ENCODE measurements at places on chromosomes 5 and 9. TPM values are rescaled to one million over a fixed set of nuclear protein-coding genes. Genes with fewer than 3 reads are reported as not detected.

DNA sequence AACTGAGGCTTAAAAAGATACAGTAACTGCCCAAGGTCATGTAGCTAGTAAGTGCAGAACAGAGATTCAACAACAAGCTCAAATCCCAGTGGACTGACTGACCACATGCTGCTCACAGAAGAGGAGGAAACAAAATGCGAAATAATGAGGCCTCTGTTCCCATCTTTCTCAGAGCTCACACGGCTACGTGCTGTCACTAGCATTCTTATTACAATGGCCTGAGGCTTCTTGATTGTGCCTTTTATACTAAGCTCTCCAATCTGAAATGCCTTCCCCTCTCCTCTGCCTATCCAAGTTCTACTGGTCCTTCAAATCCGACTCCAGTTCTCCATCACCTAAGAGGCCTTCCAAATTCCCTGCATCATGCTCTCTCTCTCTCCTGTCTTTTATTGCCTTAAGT is 26.0 kb downstream of the SGTB start:
- H3K27ac ChIP-seq = no peak overlapping the region
- peaks cover 61% of the 10 kb centered on the region for H3K36me3 ChIP-seq
- H3K27me3 ChIP-seq = no peaks in the 10 kb centered on the region
- no peak overlapping the region for H3K4me3 ChIP-seq
- H3K4me1 ChIP-seq = no peaks in the 10 kb centered on the region
- no peak for DNase-seq

DNA sequence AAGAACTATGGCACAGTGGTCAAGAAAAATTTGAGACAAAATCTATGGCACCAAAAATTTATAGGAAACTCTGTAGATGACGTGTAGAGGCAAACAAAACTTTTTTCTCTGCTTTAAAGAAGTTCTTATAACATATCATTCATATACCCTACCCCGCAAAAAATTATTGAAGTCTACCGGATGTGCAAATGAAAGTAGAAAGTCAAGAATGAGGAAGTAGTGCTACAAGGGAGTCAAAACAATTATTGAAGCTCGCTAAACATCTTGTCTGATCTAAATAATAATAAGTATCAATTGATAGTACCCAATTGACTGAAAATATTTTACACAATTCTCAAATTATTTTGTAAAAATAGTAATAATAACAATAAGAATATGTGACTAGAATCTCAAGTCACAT is 398.5 kb downstream of the TAF11L14 start:
- H3K4me1 ChIP-seq = no peaks in the 10 kb centered on the region
- no peak for DNase-seq
- no peaks in the 10 kb centered on the region for H3K36me3 ChIP-seq
- no peak overlapping the region for H3K27ac ChIP-seq

DNA sequence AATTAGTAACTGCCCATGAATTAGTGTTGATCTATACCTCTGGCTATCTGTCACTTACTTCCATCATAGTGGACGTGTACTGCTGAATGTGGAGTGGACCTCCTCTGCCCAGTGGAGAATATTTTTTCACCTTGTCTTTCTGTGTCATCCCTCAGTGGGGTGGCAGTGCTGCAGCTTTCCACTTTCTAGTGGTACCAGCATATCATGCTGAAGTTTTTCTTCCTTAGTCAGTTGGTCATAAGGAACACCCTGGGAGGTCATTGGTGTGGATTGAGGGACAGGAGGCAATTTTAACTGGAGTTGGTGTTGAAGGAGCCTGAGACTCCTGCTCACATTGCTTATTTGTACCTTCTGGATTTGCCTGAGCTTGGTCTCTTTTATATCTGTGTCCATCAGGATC is 151.7 kb upstream of the ANKH start:
- no peaks in the 10 kb centered on the region for H3K4me1 ChIP-seq
- H3K27me3 ChIP-seq = no peaks in the 10 kb centered on the region
- H3K36me3 ChIP-seq = no peaks in the 10 kb centered on the region
- H3K27ac ChIP-seq = no peak overlapping the region

- no peaks in the 10 kb centered on the region for H3K36me3 ChIP-seq
- peaks cover 40% of the 10 kb centered on the region for H3K4me1 ChIP-seq
- H3K27ac ChIP-seq = no peak overlapping the region
- no peak overlapping the region for H3K4me3 ChIP-seq
- H3K27me3 ChIP-seq = no peaks in the 10 kb centered on the region
Observed at GRCh38 chr5:142984525-142984924, 214.3 kb downstream of the ARHGAP26 start.

DNA sequence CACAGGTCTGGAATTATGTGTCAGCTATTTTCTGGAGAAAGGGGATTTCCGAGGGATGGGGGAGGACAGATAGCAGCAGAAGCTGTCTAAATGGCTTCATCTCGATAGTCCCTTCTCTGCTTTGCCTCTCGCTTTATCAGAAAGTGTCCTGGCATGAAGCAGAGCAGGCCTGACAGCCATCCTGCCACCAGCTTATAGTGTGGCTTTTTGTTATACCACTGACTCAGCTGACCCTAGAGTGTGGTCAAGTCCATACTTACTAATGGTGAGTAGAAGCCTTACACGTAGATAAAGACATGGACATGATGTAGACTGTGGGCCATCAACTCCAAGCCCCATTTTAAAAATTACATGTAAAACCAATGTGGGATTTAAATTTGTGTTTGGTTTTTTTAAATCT is 50.0 kb downstream of the RCL1 start:
- H3K4me3 ChIP-seq = no peak overlapping the region
- DNase-seq = no peak
- no peak overlapping the region for H3K27ac ChIP-seq
- H3K4me1 ChIP-seq = no peaks in the 10 kb centered on the region
- H3K27me3 ChIP-seq = no peaks in the 10 kb centered on the region
- H3K36me3 ChIP-seq = peaks cover 3% of the 10 kb centered on the region

DNA sequence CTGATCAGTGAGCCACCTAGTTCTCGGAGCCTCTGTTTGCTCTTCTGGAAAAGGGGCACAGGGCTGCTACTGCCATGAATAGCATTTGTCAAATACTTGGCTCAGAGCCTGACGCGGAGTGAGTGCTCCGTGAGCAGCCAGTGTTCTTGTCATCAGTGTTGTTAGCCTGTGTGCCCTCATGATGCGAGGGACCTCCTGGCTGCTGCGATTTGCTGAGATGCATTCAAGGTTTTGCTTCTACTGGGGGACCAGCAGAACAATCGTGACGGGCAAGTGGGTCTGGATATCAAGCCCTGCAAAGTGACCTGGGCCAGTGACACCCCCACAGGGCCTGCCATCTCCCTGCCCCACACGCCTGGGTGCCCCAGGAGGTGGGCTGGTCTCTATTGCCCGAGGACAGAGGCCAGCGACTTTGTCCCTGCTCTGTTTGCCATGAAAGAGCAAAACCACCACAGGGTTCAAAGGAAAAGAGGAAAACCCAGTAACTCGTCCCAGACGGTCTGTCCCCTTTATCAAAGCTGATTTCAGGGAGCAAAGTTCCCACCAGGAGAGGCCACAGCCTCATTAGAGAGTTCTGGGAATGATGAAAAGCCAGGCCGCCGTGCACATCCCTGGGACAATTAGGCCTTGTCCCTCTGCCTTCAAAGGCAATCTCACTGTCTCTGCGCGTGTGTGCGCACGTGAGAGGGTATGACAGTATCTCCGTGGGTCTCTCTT is 86.5 kb upstream of the LMX1B start:
- no peak overlapping the region for H3K4me3 ChIP-seq
- H3K36me3 ChIP-seq = no peaks in the 10 kb centered on the region
- H3K27me3 ChIP-seq = no peaks in the 10 kb centered on the region
- H3K4me1 ChIP-seq = peaks cover 12% of the 10 kb centered on the region
- DNase-seq = no peak
- H3K27ac ChIP-seq = no peak overlapping the region

DNA sequence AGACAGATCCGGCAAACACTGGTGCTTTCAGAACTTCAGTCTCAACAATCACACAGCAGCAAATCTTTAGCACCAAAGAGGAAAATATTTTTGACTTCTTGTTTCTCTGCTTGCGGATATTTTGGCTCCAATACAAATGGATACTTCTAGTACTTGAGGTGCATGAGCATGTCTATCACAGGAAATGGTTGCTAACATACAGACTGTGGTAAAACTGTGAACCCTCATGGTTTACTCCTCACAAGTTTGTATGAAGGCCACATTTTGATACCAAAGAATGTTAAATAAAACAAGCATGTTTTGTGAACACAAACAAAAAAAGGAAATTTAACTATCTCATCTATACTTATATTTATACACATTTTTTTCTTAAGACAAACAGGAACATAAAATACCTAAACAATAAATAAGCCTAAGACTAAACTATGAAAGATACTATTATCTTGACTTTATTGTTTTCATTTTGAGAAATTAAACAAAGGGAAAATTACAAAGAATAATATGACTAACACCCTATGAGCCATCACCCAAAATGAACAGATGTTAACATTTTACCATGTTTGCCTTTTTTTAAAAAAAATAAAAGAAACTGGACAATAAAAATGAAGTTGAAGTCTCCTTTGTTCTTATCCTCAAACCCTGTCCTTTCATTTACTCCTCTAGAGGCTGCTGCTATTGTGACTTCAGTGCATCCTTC is 135.0 kb upstream of the LHFPL2 start:
- DNase-seq = no peak
- H3K36me3 ChIP-seq = peaks cover 9% of the 10 kb centered on the region
- H3K27me3 ChIP-seq = no peaks in the 10 kb centered on the region

GRCh38 chr5:108339220-108339619 is 42.7 kb downstream of the FBXL17 start:
- no peak overlapping the region for H3K27ac ChIP-seq
- no peak overlapping the region for H3K4me3 ChIP-seq
- no peaks in the 10 kb centered on the region for H3K36me3 ChIP-seq
- no peaks in the 10 kb centered on the region for H3K27me3 ChIP-seq
- no peak for DNase-seq
- no peaks in the 10 kb centered on the region for H3K4me1 ChIP-seq

KIAA0825 gene
- total RNA-seq = 1.3 TPM

SLC6A7 gene
- total RNA-seq = not detected

ECSCR gene
- total RNA-seq = not detected
